ENCODE measurements at places on chromosomes 7 and 10.
A peak's percentile ranks its signal among the peaks of the same experiment; 100 is the strongest.

DNA sequence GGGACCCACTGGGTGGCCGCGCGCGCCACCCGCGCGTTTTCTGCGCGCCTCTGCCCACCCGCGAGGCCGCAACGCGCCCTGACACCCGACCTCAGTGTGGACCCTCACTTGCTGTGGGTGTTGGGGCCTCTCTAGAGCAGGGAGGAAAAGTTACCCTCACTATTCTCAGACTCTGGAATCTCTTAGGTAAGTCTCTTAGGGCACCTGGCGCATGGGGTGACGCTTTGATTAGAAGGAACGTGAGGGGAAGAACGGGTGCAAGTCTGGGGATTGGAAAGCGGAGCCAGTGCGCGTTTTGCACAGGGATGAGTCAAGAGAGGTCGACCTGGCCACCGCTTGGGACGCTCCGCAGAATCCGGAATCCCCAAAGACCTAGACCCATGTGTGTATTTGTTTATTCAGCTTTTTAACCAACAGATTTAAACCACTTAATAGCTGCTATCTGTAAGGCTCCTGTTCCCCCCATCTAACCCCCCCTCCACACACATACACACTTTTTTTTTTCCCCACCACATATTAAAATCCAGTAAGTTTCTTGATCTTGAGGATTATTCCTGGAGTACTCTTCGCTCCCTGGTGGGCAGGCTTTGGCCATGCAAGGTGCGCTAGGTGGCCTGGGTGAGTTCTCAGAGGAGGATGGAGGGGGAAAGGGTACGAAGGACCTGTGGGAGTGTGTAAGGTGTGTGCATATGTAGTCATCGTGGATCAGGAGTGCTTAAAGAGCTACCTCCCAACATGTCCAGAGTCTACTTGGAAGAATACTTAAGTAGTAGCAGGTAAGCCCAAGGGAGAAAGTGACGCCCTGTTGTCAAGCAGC is 169.1 kb upstream of the PPP1R3A start:
- DNase-seq: no peak

DNA sequence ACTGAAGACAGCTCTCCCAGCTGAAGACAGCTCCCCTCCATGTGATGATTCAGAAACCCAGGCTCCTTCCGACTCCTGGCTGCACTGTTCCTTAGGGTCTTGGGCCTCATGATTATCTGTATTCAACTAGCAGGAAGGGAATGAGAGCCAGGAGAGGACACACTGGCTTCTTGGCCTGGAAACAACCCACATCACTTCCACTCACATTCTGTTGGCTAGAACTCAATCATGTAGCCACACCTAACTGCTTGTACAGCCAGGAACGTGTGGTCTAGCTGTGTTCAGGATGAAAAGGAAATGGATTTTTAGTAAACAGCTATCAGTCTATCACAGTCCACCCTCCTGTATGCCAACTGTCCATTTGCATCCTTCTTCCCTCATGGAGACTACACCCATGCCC is 30.5 kb upstream of the XPNPEP1 start:
- no peak for DNase-seq

- DNase-seq: no peak
These were observed 600.6 kb downstream of the LRMDA start for GRCh38 chr10:76031769-76032699.

DNA sequence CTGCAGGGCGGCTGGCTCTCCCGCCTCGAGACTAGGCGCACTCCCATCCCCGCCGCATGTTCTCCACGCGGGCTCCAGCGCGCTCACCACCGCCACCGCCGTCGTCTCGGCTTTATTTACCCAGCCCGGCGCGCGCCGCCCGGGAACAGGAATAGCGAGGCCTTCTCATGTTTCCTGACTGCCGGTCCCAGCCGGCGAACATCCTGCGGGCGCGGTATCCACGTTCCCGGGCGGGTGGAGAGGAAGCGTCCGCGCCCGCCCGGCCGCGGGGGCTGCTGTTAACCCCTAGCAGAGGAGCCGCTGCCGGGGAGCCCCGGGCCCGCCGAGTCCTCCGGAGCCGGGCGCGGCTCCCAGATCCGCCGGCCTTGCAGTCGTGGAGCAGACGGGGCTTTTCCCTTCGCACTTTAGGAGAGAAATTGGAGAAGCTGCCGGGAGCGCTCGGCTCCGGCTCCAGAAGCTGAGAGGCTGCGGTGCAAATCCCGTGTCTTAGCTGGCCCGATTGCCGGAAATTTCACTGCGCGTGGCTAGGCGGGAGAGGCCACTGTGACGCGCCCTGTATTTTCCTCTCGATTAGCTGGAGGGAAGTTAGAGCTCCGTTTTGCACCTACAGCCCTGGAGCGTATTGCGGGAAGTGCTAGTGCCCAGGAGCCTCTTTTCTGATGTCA is at the start of gene MKX:
Gene MKX, minus strand, starts transcription at position 88 of the 665 bp plus-strand sequence. CDS start 2,404 bp downstream, outside the sequence.
- no peak for DNase-seq

GRCh38 chr10:124734311-124735166 is 9.6 kb downstream of the FAM53B start:
- DNase-seq: no peak

- no peak for DNase-seq
These were observed 18.6 kb upstream of the ZMIZ2 start for GRCh38 chr7:44729949-44730590.

- DNase-seq: no peak
These were observed 202.6 kb upstream of the STEAP4 start for GRCh38 chr7:88509341-88509740.

GRCh38 chr7:2660359-2661095 is 27.5 kb upstream of the AMZ1 start:
- no peak for DNase-seq

- DNase-seq: peak; percentile 34
These were observed 58.3 kb downstream of the VCL start for GRCh38 chr10:74056050-74056818.

DNA sequence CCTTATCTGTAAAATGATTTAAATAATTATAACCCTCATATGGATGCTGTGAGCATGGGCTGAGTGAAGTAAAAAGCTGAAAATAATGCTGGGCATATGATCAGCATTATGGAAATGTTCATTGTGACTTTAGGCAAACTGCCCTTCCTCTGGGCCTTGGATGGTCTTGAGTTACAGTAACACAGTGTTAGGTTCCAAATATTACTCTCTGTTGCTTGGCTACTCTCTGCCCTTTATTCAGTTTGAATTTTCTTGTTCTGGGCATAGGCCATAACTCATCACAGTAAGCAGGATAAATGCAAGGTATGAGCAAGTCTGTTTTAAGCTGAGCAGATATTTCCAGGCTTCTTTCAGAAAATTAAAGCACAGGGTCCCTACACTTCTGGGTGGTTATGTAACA is 868.0 kb downstream of the KCNMA1 start:
- no peak for DNase-seq

DNA sequence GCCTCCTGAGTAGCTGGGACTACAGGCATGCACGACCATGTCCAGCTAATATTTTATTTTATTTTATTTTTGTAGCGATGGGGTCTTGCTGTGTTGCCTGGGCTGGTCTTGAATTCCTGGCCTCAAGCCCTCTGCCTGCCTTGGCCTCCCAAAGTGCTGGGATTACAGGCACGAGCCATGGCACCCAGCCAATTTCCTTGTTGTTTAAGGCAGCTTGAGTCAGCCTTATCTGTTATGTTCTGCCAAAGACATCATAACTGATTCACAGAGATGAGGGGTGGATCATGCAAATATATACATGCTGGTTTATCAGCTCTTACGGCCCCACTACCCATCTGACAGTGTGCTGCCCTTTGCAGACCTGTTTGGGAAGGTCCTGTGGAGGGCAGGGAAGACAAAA is 826.7 kb downstream of the TYW1 start:
- no peak for DNase-seq

DNA sequence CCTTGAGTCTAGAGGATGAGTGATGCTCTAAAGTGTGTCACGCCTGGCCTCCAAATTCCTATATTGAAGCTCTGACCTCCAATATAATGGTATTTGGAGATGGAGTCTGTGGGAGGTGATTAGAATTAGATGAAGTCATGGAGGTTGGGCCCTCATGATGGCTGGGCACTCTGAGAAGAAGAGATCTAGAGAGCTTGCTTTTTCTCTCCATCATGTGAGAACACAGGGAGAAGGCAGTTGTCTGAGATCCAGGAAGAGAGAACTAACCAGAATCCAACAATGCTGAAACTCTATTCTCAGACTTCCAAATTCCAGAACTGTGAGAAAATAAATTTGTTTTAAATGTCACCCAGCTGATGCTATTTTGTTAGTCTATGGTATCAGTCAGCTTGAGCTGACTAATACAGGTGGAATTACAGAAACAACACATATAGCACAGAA is 15.1 kb downstream of the RNF216 start:
- DNase-seq: peak; percentile 47

- DNase-seq: no peak
These were observed 159.2 kb downstream of the RGS10 start for GRCh38 chr10:119383174-119383856.

DNA sequence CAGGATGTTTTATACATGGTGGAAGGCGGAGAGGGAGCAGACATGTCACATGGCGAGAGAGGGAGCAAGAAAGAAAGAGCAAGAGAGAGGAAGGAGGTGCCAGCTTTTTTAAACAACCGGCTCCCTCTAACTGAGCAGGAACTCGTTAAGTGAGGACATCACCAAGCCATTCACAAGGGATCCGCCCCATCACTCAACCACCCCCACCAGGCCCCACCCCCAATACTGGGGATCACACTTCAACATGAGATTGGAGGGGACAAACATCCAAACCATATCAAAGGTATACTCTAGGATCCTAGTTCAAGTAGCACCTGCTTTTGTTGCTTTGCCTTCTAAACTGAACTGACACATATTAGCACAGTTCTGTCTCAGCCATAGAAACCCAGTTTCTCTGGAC is 141.9 kb upstream of the KLF14 start:
- DNase-seq: no peak

DNA sequence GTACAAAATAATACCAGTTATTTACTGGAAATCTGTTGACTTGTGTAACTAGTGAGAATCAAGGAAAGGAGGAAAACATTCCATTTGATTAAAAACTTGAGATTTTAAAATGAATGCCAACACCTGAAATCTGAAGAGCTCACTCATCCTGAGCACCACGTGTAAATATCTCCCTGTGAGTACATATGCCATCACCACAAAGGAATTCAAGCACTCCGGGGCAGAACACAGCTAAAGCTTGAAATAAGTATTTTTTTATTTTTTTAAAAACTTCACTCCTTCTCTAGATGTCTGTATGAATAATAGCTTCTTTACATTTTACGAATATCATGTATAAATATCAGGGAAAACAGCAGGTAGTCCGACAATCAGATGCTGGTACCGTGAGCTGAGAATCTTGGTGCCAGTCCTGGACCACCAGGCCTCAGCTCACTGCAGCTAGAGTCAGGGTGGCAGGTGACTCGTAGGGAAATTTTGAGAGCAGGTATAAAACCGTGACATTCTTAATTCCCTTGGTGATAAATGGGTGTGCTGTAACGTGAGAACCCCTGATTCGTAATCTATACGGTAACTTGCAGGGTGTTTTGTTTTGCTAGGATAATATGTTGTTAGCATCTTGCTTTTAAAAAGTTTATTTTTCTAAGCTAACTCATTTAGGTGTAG is 12.7 kb downstream of the LMTK2 start:
- peak; percentile 16 for DNase-seq

GRCh38 chr10:7409045-7409731 is 1.6 kb downstream of the SFMBT2 start:
- DNase-seq: no peak

DNA sequence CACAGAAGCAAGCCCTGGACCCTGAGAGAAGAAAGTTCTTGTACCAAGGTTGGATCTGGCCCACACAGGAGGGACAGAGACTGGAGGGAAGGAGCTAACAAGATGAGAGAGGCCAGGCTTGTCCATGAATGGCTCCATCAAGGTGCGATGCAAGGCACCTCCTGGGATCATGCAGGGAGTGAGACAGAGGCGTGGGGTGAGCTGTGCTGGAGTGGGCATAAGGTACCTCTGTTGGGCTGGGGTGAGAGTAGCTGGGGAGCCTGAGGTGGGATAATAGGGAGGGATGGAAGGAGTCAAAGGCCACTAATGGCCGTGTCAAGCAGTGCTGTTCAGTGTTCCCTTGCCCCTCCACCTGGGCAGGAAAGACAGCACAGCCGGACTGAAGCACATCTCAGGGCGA is 9.9 kb downstream of the TMEM72 start:
- DNase-seq: no peak

GRCh38 chr10:126369125-126369710 is 19.1 kb downstream of the ADAM12 start:
- DNase-seq: no peak

DNA sequence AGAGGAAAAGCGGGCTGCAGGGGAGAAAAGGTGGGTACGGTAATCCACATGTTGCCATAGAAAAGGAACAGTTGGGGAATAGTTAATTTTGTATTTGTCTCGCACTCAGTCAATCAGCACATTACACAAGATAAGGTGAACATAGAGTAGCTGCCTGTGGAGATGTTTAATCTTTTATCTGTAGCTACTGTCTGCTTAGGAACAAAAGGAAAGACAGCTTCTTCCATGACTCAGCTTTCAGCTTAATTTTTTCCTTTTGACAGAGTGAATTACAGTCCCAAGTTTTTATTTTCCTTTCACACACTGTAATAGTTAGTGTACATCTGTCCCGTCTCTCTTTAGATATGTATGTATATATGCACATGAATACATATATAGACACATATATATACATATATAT is 39.3 kb upstream of the PODXL start:
- no peak for DNase-seq

GRCh38 chr7:15113752-15114151 is 211.2 kb upstream of the DGKB start:
- DNase-seq: no peak

- DNase-seq: no peak
These were observed 44.2 kb downstream of the GLRX3 start for GRCh38 chr10:130180416-130180815.

DNA sequence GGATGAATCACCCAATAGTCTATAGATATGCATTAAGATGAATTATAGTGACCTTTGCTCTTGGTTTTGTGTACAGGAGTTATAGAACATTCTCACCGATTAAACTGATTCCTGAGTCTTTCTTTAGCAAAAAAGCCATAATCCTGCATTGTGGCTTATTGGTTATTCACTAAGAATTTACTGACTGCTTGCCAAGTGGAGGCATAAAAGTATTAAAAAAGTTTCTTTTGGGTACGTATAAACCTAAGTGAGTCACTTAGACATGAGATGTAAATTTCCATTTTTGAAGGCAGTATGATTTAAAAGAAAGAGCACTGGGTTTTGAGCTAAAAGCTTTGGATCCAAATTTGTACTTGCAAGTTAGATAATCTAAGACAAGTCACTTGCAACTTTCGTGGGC is 100.7 kb downstream of the CDK6 start:
- no peak for DNase-seq

- no peak for DNase-seq
These were observed 84.4 kb downstream of the OTUD1 start for GRCh38 chr10:23523251-23523650.

DNA sequence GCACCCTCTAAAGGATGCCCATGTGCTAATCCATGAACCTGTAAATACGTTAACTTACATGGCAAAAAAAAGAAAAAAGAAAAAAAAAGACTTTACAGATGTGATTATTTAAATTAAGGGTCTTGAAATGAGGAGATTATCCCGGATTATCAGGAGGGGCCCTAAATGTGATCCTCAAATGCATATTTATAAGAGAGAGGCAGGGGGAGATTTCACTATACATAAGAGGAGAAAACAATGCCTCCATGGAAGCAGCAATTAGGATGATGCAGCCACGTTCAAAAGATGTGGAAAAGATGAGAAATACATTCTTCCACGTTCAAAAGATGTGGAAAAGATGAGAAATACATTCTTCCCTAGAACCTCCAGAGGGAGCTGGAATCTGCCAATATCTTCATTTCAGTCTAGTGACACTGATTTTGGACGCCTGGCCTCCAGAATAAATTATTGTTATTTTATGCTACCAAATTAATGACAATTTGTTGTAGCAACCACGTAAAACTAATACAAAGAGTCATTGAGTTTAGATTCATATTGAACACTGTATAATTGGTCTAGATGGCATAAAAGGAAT is 328.4 kb upstream of the GNAI1 start:
- DNase-seq: no peak

Measured in AG04450 (cell line).